ENCODE measurements at places on chromosomes 7 and 10.

- DNase-seq: no peak
Measured at GRCh38 chr10:109957092-109957797, 33.9 kb upstream of the XPNPEP1 start.

- DNase-seq: no peak
Measured at GRCh38 chr7:155961241-155962190, 149.3 kb upstream of the SHH start.

- DNase-seq: no peak
Measured at GRCh38 chr10:70167246-70167645, 3.1 kb downstream of the SAR1A start.

GRCh38 chr7:24917510-24918239 is 62.3 kb downstream of the OSBPL3 start:
- DNase-seq: no peak

- no peak for DNase-seq
Measured at GRCh38 chr10:132210766-132211165, 24.0 kb downstream of the DPYSL4 start.

DNA sequence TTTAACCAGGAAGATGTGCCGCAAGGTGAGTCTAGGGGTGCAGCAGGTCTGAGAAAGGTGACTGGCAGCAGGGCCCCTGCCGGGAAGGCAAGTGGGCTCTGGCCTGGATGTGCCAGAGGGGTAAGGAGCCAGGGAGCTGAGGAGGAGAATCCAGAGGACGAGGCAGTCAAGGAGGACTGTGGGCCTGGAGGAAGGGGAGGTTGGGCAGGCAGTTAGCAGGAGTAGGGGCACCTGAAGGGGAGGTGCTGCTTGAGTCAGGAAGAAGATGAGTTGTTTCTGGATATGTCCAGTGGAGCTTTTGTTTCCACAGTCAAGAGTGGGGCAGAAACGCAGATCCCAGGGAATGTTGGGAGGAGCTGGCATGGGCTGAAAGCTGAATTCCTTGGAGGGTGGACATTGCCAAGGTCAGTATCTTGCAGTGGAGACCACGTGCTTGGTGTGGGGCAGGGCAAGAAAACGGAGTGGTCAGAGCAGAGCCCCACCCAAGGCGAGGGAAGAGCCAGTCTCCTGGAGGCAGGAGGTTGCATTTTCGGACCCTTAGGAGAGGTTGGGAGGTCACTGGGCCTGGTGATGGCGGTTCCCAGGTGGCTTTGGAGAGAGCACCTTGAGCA is 34.0 kb downstream of the MINDY4 start:
- no peak for DNase-seq

DNA sequence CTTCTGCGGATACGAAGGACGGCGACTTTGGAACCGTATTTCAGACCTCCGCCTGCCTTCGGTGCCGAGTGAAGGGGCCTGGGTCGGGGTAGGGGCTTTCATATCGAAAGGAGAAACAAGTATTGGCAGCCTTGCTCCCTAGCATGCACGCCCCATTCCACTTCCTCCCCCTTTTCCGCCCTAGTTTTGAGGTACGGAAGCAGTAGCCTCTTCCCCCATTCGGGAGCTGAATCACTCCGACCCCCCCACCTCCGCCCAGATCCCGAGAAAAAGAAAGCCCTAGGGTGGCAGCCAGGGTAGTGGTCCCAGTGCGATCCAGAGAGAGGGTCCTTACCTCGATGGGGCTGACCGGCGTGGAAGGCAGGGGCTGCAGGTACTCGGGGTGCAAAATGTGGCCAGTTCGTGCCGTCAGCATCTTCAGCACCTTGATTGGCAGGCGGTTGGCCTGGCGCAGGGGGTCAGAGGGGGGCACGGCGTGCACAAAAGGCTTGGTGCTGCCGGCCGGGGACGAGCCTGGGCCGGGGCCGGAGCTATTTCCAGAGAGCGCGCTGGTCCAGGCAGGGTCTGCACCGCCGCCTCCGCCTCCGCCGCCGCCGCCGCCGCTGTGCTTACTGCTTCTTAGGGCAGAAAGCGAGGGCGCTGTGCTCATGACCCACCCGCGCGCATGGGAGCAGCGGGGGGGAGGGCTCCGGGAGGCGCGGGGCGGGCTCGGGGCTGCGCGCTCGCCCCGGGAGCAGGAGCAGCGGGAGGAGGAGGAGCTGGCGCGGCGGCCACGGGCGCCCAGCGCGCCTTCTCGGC is 594 bp downstream of the ZNF503 start:
- no peak for DNase-seq

DNA sequence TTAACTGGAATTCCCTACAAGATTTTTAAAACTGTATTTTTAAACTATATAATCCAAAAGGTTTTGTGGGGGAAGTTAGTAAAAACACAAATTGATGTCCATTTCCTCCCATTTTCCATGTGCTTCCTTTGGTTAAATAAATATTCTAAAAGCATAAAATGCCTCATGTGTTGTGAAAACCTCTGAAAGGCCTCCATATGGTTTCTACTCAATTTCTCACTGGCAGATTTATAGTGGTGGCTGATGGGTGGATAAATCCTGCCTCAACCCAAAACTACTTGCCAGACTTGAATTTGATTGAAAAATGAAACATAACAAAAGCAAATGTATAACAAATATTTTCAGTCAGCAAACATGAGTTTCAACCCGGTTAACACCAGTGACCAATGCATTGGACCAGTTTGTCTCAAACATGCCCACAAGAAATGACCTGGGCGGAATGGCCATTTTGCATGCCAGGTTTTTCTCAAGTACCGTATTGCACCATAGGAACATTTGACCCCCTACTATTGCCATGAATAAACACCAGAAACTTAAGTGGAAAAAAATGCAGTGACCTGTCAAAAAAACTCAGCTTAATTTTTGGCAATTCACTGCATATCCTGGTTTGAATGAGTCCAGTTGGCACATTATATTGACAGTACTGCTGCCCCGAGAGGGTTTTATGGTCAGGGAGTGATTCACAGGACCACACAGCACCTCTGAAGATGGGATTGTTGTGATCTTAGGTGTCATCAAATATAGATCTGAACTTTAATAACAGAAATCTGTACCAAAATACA is 454.6 kb upstream of the ANKRD30A start:
- no peak for DNase-seq

- DNase-seq: no peak
Measured at GRCh38 chr7:157690833-157691585, 354.2 kb downstream of the DNAJB6 start.

GRCh38 chr10:104487794-104488438 is 134.3 kb downstream of the CFAP58 start:
- DNase-seq: no peak

DNA sequence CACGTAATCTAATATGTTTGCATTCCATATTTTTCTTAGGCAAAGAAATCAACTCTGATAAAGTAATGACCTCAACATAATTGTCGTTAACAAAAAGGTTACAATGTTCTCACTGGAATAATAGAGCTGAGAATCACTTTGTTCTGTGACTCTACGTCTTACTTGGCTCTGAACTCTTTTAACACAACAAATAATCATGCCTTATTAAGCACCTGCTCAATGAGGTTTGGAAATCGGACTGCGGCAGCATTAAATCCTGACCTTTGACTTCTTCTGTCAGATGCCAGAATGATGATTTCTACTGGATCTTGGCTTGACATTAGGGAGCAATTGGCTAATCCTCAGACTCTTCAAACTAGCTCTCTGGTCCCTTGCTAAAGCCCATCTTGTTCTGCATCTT is 233.6 kb downstream of the SEMA3D start:
- DNase-seq: no peak

DNA sequence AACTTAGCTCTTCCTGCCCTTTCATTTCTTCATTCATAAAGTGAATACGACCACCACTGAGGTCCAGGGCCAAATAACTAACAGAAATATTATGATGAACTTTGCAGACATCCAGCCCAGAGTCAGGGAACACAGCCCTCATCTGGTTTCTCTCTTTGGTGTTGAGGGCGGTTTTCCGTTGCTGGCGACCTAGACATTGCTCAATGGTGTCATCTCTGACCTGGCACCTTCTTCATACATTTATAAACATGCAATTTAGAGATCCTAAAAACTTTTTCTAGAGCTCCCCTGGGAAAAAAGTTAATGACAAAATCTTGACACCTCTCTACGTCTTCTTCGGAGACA is 324 bp upstream of the TET1 start:
- no peak for DNase-seq

DNA sequence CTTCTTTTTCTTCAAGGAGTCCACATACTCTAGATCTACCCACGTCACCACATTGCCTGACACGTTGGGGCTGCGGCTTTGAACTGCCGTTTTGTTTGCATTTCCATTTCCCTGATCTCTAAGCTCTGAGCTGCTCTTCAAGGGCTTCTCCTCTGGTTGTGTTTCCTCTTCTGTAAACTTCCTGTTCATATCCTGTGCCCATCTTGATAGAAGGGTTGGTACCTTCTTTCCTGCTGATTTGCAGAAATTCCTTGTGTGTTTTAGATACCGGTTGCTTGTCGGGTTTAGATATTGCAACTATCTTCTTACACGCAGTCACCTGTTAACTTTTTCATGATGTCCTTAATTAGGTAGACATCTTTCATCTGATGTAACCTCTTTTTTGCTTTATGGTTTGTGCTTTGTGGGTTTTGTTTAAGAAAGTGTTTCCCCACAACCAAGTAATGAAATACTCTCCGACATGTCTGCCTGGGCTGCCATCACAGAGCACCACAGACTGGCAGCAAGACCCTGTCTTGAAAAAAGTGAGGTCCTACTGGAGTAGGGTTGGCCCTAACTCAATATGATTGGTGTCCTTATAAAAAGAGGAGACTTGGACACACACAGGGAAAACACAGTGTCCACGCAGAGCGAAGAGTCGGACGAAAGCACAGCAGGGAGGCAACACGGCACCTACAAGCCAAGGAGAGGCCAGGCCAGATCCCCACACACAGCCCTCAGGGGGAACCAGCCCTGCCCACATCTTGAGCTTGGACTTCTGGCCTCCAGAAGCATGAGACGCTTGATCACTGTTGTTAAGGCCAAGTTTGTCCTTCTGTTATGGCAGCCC is 99.1 kb upstream of the PDGFA start:
- no peak for DNase-seq

DNA sequence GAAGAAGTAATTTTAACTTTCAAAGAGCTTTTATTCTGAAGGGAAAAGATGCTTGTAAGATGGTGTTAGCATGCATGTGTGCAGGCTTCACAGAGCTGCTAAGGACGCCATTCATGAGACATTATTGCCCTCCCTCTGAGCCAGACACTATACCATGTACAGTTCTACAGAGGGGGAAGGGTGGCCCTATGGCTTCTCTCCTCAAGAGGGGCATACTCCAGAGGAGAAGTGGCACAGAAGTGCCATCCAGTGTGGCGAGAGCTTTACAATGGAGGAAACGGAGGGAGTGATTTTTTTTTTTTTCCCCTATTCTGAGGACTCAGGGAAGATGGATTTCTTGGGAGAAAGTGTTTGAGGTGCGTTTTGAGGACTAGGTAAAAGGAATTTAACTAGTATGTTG is 119.5 kb downstream of the BICC1 start:
- DNase-seq: no peak

- DNase-seq: no peak
Measured at GRCh38 chr10:44575601-44576380, 190.9 kb upstream of the CXCL12 start.

DNA sequence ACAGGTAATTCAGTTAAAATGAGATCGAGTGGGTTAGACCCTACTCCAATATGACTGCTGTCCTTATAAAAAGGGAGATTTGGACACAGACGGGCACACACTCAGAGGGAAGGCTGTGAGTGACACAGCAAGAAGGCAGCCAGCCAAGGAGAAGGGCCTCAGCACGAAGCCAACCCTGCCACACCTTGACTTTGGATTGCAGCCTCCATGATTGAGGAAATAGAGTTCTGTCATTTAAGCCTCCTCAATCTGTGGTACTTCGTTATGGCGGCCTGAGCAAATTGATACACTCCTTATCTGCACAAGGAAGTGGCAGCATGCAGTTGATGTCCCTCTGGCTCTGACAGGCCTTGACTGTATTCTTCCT is 43.8 kb downstream of the SH2D4B start:
- DNase-seq: no peak

DNA sequence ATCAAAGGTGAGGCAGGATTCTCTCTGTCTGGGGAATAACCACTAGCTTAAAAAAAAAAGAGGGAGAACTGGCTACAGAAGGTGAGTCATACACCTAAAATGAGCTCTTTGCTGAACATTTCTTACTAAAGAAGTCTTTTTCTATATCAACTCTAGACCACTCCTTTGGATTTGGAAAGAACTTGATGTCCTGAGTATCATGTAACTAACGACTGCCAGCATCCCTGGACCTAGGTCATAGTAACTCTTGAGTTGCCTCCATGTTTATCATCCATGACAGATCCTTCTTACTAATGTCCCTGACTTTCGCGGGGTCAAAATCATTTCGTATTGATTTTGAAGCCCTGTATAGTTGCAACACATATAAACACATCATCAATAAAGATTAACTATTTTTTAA is 89.1 kb downstream of the CNOT4 start:
- no peak for DNase-seq

- no peak for DNase-seq
Measured at GRCh38 chr10:102603946-102604345, 40.3 kb upstream of the TRIM8 start.

DNA sequence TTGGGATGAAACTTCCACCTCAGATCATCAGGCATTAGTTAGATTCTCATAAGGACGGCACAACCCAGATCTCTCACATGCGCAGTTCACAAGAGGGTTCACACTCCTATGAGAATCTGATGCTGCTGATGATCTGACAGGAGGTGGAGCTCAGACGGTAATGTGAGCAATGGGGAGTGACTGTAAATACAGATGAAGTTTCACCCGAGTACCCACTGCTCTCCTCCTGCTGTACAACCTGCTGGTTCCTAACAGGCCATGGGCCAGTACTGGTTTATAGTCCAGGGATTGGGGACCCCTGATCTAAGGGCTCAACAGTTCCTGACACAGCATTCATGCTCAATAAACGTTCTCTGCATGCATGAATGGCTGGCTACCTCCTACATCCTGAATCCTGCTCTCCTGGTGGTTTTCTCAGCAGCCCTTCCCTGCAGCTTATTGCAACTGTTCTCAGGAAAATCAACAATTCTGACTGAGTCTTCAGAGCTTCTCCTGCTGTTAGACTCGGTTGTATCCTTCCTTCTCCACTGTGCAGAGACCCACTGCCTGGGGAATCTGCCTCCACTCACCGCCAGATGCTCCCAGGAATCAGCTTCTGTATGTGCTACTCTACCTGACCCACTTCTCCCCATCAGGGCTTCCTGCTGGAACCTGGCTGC is 17.4 kb downstream of the PDE6C start:
- DNase-seq: no peak

DNA sequence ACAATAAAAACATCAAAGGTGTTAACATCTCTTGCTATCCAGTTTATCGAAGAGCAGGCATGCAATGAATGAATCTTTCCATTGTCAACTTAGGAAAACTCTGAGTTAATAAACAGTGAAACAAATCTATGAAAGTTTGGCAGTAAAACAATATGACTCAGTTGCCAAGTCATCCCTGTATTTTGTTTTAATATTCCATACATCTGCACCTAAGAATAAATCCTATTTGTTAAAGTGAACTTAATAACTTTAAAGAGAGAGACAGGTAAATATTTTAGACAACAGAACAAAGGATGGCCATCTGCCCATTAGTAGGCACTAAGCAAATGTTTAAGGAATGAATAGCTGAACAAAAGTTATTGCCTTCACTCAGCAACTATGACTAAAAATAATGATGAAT is 700.5 kb upstream of the CELF2 start:
- no peak for DNase-seq

- peak; percentile 14 for DNase-seq
Measured at GRCh38 chr10:126749015-126749655, 78.6 kb upstream of the C10orf90 start.
